ENCODE measurements at places on chromosomes 5 and 9. TPM values are rescaled to one million over a fixed set of nuclear protein-coding genes. Genes with fewer than 3 reads are reported as not detected.

Gene MVB12B
- 26.1 TPM for total RNA-seq

Gene SPATA31C1
- 0.07 TPM for total RNA-seq

Gene LCN9
- 2.0 TPM for total RNA-seq

Gene TMEFF1
- total RNA-seq = 9.5 TPM

GRCh38 chr5:31583129-31583528 lies 51.0 kb downstream of the C5orf22 start:
- no peak for DNase-seq
- no peaks in the 10 kb centered on the region for H3K36me3 ChIP-seq
- H3K4me1 ChIP-seq = no peaks in the 10 kb centered on the region
- H3K27ac ChIP-seq = no peak overlapping the region
- peaks cover 3% of the 10 kb centered on the region for H3K27me3 ChIP-seq
- H3K4me3 ChIP-seq = no peak overlapping the region

GRCh38 chr5:107653685-107654084 lies 17.1 kb downstream of the EFNA5 start:
- no peaks in the 10 kb centered on the region for H3K27me3 ChIP-seq
- peaks cover 5% of the 10 kb centered on the region for H3K36me3 ChIP-seq
- H3K4me3 ChIP-seq = no peak overlapping the region
- H3K4me1 ChIP-seq = peaks cover 27% of the 10 kb centered on the region
- DNase-seq = no peak

DNA sequence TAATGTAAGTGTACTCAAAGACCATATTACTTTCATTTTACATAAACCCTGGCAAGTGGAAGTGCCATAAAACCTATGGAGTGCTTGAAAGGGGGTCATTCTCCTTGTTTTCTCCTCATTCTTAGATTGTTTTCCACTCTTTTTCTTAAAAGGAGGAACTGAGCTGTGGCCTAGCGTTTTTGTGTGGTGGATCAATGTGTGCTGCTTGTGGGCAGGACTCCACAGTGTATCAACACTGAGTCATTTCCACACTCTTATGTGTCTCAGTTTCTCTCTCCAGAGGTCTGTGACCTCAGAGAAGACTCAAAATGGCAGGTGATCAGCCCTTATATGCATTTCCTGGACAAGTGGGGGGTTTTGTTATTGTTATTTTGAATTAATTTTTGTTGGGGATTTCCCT lies 516.1 kb upstream of the CDH10 start:
- no peaks in the 10 kb centered on the region for H3K36me3 ChIP-seq
- no peak overlapping the region for H3K4me3 ChIP-seq

- peaks cover 32% of the 10 kb centered on the region for H3K27me3 ChIP-seq
- H3K4me3 ChIP-seq = peak overlapping the region; percentile 37
- H3K4me1 ChIP-seq = peaks cover 20% of the 10 kb centered on the region
- H3K27ac ChIP-seq = peak overlapping the region; percentile 62
- DNase-seq = no peak
- H3K36me3 ChIP-seq = no peaks in the 10 kb centered on the region
Measured at GRCh38 chr9:97518909-97519307, 17.4 kb downstream of the TMOD1 start.

GRCh38 chr5:13865312-13865711 lies 79.2 kb downstream of the DNAH5 start:
- H3K27ac ChIP-seq = no peak overlapping the region
- H3K27me3 ChIP-seq = no peaks in the 10 kb centered on the region
- no peaks in the 10 kb centered on the region for H3K36me3 ChIP-seq

DNA sequence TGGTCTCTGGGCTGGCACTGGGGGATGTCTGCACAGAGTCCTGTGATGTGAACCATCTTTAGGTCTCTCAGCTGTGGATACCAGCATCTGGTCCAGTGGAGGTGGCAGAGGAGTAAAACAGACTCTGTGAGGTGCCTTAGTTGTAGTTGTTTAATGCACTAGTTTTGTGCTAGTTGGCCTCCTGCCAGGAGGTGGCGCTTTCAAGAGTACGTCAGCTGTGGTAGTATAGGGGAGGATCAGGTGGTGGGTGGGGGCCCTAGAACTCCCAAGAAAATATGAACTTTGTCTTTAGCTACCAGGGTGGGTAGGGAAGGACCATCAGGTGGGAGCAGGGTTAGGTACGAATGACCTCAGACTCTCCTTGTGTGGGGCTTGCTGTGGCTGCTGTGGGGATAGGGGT lies 197.1 kb downstream of the TMC1 start:
- H3K4me3 ChIP-seq = no peak overlapping the region
- no peaks in the 10 kb centered on the region for H3K4me1 ChIP-seq
- H3K27ac ChIP-seq = no peak overlapping the region
- peaks cover 12% of the 10 kb centered on the region for H3K27me3 ChIP-seq

DNA sequence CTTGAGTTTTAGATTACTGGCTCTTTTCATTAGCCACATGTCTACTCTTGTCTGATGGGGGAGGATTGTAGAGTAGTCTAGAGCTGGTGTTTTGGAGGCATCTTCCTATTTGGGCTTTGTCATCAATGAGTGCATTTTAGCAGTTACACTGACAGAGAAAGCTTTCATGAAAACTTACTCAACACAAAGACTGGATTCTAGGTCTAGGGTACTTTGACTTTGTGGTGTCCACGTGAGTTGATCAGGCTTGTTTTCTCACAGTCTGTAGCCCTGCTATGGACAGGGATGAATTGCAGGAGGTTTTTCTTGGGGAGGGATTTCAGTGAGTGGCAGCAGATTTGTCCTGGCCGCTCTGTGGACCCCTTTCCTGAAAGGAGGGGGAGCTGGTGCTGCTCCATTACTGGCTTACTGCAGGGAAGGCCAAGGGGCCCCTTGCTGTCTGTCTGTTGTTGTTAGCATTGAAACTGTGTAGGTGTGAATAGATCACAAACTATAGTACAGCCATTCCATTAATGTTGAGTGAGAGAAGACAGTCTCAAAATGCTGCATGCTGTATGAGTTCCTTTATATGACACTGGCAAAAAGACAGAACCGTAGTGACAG lies 6.6 kb downstream of the TRIO start:
- DNase-seq = no peak
- H3K36me3 ChIP-seq = no peaks in the 10 kb centered on the region
- H3K4me3 ChIP-seq = peak overlapping the region; percentile 40
- no peaks in the 10 kb centered on the region for H3K27me3 ChIP-seq

- H3K27ac ChIP-seq = no peak overlapping the region
- H3K36me3 ChIP-seq = peaks cover 35% of the 10 kb centered on the region
- no peak for DNase-seq
- no peak overlapping the region for H3K4me3 ChIP-seq
- H3K4me1 ChIP-seq = peaks cover 20% of the 10 kb centered on the region
- H3K27me3 ChIP-seq = no peaks in the 10 kb centered on the region
Measured at GRCh38 chr9:87708986-87709728, 16.8 kb upstream of the CTSL start.

DNA sequence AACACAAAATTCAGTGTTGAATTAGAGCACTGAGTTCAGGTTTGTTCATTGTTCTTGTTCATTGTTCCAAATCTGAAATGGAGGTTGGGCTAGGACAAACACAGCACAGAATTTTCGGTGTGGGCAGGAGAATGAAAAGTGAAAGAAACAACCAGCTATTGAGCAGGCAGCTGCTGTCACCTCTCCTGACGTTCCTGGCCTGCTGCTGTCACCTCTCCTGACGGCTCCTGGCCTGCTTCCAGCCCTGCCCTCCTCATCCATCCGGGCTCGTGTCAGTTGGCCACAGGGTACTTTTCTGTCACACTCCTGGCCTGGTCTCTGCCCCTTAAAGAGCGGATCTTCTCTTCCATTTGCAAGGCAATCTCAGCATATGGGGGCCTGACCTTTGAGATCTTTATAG lies 45.2 kb upstream of the CKMT2 start:
- H3K27ac ChIP-seq = no peak overlapping the region
- no peaks in the 10 kb centered on the region for H3K36me3 ChIP-seq
- peaks cover 53% of the 10 kb centered on the region for H3K4me1 ChIP-seq
- no peak for DNase-seq
- peaks cover 38% of the 10 kb centered on the region for H3K27me3 ChIP-seq

DNA sequence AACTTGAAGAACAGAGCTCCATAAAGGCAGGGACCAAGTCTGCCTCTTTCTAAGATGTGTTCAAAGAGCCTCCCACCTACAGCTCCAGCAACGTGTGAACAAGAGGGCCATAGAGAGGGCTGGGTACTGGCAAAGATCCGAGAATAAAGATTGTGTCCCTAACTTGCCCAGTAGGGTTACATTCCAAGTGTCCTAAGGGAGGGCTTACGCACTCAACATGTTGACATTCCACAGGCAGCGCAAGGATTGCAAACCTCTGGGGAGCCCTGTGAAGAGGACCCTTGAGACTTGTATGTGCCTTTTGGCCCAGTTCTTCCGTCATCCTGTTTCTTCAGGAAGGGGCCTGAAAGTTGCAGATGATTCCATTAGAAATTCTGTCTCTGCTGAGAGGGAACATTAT lies 48.2 kb upstream of the ENTREP1 start:
- H3K4me1 ChIP-seq = no peaks in the 10 kb centered on the region
- no peak overlapping the region for H3K27ac ChIP-seq
- no peak for DNase-seq
- H3K27me3 ChIP-seq = peaks cover 15% of the 10 kb centered on the region

DNA sequence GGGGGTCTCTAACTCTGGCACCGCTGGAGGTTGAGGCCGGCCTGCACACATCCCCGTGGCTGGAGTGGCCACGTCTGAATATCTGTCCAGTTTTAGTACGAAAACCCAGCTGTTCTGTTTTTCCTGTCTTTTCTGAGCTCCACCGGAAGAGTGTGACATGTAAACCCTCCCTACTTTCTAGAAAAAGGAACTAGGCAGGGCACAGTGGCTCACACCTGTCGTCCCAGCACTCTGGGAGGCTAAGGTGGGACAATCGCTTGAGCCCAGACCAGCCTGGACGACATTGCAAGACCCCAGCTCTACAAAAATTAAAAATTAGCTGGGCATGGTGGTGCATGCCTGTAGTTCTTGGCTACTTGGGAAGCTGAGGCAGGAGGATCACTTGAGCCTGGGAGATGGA lies 8.2 kb upstream of the PHYKPL start:
- peaks cover 5% of the 10 kb centered on the region for H3K4me1 ChIP-seq
- DNase-seq = no peak
- H3K27me3 ChIP-seq = peaks cover 3% of the 10 kb centered on the region
- no peak overlapping the region for H3K4me3 ChIP-seq
- no peak overlapping the region for H3K27ac ChIP-seq

DNA sequence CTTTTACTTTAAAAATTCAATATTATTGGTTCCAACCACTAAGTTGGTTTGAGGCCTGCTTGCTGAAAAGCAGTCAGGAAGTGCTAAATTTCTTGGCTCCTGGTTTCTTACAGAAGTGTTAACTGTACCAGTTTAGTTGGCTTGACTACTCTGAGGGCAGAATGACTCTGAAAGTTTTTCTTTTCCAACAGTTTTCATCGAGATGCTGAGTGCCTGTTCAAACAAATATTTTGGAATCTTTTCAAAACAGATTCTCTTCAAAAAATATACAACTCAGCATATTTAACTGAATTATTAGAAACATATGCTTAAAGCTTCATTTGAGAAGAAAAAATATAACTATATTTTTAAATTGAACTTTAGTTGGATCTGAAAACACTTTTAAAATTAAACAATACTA lies 37.0 kb downstream of the SLC38A9 start:
- H3K36me3 ChIP-seq = peaks cover 5% of the 10 kb centered on the region
- H3K27me3 ChIP-seq = no peaks in the 10 kb centered on the region
- no peak overlapping the region for H3K4me3 ChIP-seq
- H3K4me1 ChIP-seq = peaks cover 19% of the 10 kb centered on the region

DNA sequence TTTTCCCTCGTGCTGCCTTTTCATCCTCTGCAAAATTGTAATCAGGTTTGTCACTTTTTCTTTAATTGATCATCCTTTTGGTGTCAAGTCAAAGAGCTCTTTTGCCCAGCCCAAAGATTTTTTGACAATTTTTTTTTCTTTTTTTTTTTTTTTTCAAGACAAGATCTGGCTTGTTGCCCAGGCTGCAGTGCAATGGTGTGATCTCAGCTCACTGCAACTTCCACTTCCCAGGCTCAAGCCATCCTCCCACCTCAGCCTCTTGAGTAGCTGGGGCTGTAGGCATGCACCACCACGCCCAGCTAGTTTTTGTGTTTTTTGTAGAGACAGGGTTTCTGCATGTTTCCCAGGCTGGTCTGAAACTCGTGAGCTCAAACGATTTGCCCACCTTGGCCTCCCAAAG lies 36.7 kb downstream of the CDK7 start:
- H3K36me3 ChIP-seq = peaks cover 20% of the 10 kb centered on the region
- peak overlapping the region; percentile 42 for H3K27ac ChIP-seq
- DNase-seq = no peak
- no peaks in the 10 kb centered on the region for H3K27me3 ChIP-seq
- no peak overlapping the region for H3K4me3 ChIP-seq
- H3K4me1 ChIP-seq = no peaks in the 10 kb centered on the region
